HEK293T (cell line): ENCODE measurements at places on chromosomes 11 and 22.

DNA sequence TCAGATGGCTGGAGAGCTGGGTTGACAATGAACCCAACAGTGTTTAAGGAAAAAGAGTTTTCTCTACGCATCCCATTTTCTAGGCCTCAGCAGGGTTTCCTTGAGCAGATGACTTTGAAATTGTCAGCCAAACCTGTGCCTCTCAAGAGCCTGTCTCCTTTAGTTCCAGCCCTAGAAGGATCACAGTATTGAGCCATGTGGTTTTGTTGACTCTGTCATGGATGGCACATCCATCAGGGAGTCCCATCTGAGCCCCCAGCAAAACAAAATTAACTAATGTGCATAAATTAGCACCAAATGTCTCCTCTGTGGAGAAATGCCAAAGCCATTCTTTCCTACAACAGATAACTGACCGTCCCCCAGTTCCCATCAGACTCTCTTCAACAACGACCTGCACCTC, 103.8 kb upstream of the BLID start:
- no peak for DNase-seq

GRCh38 chr11:46664612-46665011, 35.8 kb downstream of the ARHGAP1 start:
- DNase-seq, result no peak

DNA sequence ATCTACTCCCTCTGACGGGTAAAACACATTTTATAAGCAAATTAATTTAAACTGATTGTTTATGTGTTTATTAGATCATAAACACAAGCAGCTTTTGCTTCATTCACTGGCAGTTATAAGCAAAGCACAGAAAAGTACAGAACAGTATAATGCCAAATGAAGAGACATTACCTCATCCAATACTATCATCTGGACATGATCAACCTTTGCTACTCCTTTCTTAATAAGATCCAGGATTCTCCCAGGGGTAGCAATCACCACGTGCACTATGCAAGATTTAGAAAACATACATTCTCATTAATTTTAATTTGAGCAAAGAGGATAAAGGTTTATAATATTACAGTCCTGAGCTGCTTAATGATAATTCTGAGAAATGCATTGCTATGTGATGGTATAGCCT, 27.9 kb downstream of the DDX6 start:
- DNase-seq, result no peak

GRCh38 chr11:64000026-64000739, 13.9 kb downstream of the OTUB1 start:
- no peak for DNase-seq

GRCh38 chr11:103949781-103950180, 86.7 kb upstream of the DDI1 start:
- DNase-seq, result no peak
